Activated CD4-positive, alpha-beta T cell treated with anti-CD3 and anti-CD28 coated beads for 24 hours (primary cell): ENCODE measurements at places on chromosomes 6 and 20.

GRCh38 chr20:13681248-13682125, 42.8 kb upstream of the TASP1 start:
- DNase-seq, result no peak

DNA sequence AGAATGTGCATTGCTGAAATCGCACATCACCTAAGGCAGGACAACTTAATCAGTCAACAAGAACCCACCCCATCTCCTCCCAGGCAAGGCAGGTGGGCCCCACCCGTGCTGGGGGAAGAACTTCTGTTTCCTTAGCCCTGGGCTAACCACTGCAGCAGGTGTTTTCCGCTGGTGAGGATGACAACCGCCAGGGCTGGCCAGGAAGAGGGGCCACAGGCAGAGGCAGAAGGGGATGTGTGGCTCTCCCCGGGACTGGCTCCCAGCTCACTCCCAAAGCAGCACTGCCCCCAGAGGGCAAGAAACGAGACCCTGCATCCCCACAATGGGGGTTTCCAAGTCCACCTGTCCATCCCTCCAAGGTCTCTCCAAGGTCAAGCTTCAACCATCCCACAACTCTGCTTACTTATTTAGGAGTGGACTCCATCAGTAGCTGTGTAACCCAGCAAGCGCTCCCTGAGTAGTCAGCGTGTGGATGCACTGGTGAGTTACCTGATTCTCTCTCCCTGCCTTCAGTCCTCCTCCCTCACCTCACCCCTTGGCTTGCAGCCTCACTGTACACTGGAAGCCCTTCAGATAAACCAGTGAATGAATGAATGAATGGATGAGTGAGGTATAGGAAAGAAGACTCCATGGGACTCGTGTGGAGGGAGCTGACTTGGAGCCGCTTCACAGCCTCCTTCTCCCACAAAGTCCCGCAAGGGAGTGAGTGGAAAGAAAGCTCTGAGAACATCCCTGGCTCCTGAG, 168.2 kb upstream of the CST7 start:
- DNase-seq, result no peak

DNA sequence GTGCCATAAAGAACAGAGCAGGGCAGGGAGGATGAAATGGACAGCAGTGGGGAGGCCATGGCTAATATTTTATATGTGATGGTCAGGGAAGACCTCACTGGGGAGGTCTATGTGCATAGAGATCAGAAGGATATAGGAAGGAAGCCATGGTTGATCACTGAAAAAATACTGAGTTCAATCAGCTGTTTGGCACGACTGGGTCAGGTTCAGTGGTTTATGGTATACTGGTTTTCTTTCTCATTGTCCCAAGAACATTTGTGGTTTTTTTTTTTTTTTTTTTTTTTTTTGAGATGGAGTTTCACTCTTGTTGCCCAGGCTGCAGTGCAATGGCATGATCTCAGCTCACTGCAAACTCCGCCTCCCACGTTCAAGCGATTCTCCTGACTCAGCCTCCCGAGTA, 78.3 kb upstream of the TIAM2 start:
- DNase-seq, result no peak

DNA sequence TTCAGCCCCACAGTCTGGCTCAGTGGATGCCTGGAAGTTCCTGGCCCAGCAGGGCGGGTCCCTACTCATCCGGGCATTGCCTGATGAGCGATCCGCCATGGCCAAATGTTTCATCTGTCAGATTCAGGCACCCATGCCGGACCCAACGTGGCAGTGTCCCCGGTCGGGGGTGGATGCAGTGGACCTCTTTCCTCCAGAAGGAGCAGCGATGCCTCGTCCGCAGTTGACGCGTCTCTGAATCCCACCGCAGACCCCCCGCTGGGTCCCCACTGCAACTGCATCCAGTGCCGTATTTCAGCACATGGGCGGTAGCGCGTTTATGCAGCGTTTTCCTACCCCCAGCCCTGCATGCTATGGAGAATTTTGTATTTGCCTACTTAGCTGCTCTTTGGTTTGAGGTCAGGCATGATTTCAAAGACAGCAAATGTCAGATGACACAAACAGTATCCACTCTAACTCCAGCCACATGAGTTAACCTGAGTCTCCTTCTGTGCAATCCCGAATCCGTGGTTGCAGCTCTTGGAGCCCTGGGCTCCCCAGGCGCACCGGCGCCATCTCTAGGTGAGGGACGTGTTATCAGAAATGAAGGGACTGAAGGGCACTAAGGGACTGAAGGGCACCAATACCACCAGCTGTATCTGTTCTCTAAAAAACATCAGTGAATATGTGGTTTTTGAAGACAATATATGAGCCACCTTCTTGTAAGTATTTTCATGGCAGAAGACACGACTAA, 72.6 kb upstream of the THBS2 start:
- no peak for DNase-seq

DNA sequence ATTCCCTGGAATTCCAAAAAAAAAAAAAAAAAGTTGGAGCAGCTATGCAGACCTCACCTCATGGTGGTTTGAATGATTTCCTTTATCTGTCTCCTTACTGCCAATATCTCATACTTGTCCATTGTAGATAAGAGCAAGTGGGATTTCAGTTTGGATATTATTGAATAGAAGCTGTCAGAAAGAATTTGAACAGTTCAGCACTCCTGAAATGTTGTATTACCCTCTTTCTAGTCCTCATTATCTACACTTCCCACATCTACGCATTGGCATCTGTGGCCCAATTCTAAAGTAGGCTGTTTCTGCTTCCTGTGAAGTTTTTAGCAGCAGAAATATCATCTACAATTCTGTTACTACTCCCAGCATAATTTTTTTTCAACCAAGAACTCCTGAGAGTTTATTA, 68.2 kb upstream of the KHDRBS2 start:
- no peak for DNase-seq

- DNase-seq, result no peak
These were observed 13.8 kb downstream of the STX16 start for GRCh38 chr20:58664883-58665282.

- DNase-seq, result no peak
These were observed 89.8 kb upstream of the UST start for GRCh38 chr6:148657048-148657447.

GRCh38 chr6:26225848-26226578, 138.8 kb downstream of the HFE start:
- no peak for DNase-seq

- DNase-seq, result no peak
These were observed 53.9 kb downstream of the PREX1 start for GRCh38 chr20:48773837-48774418.

DNA sequence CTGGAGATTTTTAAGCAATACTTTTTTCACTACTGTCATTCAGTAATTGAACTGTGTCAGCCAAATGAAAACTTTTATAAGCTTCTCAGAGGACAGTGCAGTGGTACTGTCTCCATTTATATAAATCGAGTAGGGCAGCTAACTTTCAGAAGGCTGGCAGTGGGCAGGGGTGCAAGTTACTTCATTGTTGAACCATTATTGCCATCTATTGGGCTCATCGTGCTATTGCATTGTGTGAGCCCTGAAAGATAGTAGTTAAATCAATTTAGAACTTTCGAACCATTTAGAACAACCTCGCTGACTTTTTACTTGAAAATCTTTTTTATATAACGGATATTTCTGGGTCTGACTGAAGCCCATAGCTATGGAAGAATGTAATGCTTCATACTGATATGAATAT, 347.8 kb upstream of the PLCB4 start:
- DNase-seq, result no peak

- no peak for DNase-seq
These were observed 82.4 kb upstream of the TAB2 start for GRCh38 chr6:149235130-149235561.

GRCh38 chr6:35181933-35182612, 31.7 kb upstream of the SCUBE3 start:
- no peak for DNase-seq

DNA sequence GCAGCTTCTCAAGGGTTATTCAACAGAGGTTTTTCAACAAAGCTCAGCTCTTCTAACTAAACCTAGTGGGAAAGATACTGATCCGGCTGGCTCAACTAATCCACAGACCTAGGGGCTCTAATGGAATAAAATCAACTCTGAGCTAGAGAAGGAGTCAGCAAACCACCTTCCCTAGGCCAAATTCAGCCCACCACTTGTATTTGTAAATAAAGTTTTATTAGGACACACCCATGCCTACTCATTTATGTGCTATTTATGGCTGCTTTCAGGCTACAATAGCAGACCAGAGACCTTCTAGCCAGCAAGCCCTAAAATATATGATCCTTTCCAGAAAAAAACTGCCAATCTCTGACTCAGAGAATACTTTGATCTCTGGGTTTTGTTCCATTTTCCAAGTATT, 6.0 kb upstream of the RAB22A start:
- no peak for DNase-seq

- DNase-seq, result no peak
These were observed 48.2 kb downstream of the TSHZ2 start for GRCh38 chr20:53020376-53020775.

GRCh38 chr6:131381709-131382093, 191.3 kb upstream of the ARG1 start:
- DNase-seq, result no peak

- DNase-seq, result no peak
These were observed 242.5 kb downstream of the PREX1 start for GRCh38 chr20:48585061-48585870.

DNA sequence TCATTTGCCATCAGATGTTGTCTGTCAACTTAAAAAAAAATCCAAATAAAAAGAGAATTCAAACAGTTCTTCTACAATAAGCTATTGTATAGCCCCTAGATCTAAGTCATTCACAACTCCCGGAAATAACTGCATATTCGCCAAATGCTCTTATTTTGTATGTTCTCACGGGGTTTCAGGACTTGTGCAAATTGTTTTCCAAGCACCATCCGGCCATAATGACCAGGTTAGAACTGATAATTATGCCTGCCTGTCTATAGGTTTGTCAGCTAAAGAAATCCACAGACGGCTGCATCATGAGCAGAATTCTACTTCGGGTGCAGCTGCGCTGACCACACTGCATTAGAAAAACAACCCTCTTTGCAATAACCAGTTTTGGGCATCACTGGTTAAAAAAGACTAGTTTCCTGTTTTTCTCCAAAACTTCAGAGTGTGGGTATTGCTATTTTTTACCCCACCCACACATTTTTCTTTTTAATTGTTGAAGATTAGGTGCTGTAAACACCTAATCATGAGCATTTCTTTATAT, 87.7 kb downstream of the HIVEP2 start:
- DNase-seq, result no peak

GRCh38 chr6:36123270-36124139, 6.8 kb upstream of the MAPK13 start:
- peak; percentile 87 for DNase-seq

DNA sequence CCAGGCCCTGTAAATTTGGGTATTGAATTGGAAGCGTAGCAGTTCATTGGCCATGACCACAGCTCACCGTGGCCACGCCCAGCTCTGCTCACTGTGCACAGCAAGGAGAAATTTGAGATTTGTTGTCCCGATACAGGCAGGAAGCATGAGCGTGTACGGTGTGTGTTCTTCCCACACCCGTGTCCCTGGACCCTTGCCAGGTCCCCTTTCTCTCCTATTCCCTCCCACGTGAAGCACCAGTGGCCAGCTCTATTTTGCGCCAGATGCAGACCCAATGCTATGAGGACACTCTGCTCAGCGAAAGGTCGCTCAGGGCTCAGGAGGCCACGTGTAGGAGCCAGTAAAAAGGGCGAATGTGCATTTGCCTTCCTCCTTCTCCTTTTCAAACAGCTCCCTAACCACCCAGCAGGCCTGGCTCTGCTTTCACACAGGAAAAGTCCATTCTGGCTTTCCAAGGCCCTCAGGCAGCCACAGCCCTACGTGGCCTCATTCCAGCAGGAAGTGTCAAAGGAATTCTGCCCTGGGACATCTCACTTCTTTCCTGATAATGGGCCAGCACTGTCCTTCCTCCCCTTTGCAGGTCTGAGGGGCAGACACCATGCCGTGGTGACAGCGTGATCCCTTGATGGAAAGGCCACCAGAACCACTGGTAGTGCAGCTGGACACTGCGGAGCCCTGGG, 499.2 kb upstream of the CDH4 start:
- DNase-seq, result no peak

- no peak for DNase-seq
These were observed 9.9 kb upstream of the FAM50B start for GRCh38 chr6:3838992-3839867.

DNA sequence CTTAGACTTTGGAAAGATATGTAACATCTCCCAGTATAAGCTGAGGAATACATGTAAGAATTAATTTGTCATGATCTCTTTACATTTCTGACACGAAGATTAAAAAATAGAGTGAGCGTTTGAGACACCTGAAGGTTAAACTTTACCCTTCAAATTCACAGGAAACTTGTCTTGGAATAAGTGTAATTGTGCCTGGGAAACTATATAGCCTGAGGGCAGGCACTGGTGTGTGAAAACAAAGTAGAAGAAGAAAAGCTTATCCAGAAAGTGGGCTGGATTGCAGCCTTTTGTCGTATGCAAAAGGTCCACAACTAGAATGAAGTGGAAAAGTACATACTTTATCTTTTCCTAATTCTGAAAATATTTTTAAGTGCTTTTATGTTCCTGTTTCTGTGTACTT, 275.7 kb upstream of the TCF21 start:
- no peak for DNase-seq

DNA sequence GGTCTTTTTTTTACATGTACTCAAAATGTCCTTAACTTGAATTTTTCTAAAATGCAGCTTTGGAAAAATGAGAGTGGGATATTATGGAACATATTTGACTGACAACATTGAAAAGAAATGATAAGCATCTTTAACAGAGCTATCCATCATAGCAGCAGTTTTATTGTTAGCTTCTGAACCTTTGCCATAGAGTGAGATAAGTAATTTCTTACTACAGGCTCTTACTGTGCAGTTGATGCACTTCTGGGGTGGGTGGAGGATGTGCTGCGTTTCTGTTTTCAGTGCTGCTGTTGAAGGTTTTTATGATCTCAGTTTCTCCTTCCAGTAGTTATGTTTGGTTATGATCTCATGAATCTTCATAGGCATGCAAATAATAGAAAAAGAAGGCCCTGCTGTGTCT, 267.0 kb downstream of the TMEM242 start:
- DNase-seq, result peak; percentile 26

DNA sequence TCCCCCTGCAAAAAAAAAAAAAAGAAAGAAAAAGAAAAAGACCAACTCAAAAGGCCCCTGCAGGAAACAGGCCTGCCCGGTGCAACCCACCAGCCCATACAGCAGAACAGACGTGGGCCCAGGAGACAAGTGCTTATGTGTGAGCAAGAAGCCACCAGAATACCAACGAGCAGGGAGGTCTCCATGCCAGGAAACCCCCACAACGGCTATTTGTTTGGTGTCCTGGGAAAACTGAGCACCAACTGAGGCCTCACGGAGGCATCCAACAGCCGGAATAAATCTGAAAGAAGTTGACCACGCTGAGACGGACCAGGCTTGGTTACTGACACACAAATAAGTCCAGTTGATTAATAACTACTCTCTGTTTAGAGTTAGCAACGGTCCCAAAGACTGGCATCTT, 29.7 kb downstream of the PTPRT start:
- DNase-seq, result no peak

- no peak for DNase-seq
These were observed 25.9 kb upstream of the FOXQ1 start for GRCh38 chr6:1285956-1286355.
